ENCODE measurements at places on chromosomes 3 and 15.

- DNase-seq = no peak
Observed at GRCh38 chr3:8631661-8632060, 12.9 kb downstream of the SSUH2 start.

GRCh38 chr3:177944228-177944661, 592.0 kb upstream of the KCNMB2 start:
- no peak for DNase-seq

- no peak for DNase-seq
Observed at GRCh38 chr3:45473841-45474240, 85.5 kb downstream of the LARS2 start.

DNA sequence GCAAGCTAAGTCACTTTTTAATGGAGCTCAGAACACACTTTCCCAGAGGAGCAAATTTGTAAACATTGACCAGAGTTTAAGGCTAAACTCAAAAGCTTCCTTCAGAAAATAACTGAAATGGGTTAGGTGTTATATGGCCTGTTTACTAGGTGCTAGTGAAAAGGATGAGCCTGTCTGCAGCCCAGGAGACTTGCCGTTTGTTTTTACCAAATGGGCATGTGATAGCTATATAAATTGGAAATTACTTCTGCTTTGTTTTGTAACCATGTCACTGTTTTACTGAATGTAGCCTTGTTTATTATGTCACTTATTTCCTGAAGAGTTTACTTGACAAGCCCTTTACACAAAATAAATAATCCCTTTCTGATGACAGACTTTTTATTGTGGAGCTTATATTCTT, 109.4 kb upstream of the THSD4 start:
- no peak for DNase-seq

Measured in bronchial epithelial cell (primary cell).